Suppressor macrophage (primary cell): ENCODE measurements at places on chromosomes 2 and 18.

DNA sequence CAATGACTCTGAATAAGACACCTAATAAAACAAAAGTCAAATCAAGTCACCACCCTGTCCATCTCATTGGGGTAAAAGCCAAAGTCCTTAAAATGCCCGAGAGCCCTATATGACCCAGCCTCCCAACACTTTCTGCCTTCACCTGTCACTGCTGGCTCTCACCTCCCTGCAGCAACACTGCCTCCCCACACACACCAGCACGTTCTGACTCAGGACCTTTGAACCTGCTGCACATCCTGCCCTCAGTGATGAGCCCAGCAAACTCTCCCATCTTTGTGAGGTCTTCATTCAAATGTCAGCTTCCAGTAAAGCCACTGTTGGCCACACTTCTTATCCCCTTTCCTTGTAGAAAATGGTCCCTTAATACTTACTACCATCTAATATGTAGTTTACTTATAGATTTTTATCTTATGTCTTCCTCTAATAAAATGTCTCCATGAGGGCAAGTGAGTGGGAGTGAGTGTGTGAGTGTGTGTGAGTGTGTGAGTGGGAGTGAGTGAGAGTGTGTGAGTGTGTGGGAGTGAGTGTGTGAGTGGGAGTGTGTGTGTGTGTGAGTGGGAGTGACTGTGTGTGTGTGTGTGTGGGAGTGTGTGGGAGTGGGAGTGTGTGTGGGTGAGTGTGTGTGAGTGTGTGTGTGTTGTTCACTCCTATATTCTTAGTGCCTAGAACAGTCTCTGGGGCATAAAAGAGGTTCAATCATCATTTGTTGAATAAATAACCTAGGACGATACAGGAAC, 504.7 kb downstream of the EIPR1 start:
- DNase-seq: no peak

- no peak for DNase-seq
Measured at GRCh38 chr2:120206022-120206581, 17.1 kb downstream of the TMEM185B start.

DNA sequence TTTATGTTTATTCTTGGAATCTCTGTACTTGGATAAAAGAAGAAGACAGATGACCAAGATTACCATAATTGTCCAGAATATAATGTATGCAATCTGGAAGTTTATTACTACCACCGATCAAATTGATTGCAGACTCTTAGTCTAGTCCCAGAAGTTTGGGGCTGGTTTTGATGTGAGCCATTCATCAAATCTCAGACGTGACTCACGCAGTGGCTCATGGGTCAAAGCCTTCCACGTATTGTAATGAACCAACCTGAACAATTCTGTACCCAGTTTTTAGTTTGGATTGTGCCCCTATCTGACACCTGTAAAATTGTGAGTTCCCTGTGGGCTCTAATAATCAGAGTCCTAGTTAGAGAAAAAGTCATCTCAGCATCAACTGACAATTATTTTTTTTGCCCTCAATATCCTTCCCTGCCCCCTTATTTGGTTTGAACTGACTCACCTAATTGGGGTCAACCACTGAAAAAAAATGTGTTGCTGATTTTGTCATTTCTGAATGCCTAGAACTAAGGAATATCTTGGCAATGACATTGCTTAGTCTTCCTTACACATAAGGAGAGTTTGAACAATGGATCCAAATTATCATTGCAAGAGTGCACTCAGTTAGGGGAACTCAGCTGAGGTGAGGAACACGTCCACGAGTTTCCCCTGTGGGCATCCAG, 219.5 kb upstream of the NRP2 start:
- DNase-seq: no peak

DNA sequence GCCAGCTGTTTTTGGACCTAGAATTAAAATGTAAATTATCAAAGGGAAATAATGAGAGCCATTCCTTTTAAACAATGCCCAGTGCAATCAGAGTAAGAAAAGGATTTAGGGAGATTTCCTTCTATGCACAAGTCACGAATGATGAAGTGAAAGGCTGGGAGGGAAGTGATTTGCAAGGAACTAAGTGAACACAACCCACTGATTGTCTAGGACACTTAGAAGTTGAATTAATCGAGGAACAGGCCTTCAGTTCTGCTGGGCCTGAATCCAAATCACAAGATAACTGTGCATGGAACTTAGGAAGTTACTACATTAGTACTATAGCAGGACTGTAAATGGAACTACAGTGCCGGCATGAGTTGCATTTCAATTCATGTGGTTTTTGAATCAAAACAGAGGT, 17.7 kb downstream of the MAP2 start:
- DNase-seq: peak; percentile 39

GRCh38 chr2:181471783-181472182, 14.6 kb downstream of the ITGA4 start:
- no peak for DNase-seq

DNA sequence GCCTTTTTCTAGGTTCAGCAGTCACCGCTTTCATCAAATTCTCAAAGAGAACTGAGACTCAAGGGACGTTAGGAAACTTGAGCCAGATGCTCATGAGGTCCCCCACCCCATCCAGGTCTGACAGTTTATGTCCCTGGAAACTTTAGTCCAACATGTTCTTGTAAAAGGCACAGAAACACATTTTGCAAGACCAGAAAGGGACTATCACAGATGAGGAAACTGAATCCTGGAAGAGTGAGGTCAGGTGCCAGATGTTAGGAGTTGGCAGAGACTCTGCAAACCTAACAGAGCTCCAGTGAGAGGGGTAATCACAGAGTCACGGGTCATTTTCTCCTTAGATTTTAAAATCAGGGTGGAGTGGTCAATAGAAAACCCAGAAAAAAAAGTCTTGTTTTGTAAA, 76.6 kb downstream of the RDH14 start:
- no peak for DNase-seq

GRCh38 chr18:46008531-46008930, 41.4 kb upstream of the EPG5 start:
- DNase-seq: peak; percentile 24
